ENCODE measurements at places on chromosomes 2 and 18.

GRCh38 chr2:233462202-233462785 is 104.3 kb downstream of the USP40 start:
- no peak for DNase-seq

DNA sequence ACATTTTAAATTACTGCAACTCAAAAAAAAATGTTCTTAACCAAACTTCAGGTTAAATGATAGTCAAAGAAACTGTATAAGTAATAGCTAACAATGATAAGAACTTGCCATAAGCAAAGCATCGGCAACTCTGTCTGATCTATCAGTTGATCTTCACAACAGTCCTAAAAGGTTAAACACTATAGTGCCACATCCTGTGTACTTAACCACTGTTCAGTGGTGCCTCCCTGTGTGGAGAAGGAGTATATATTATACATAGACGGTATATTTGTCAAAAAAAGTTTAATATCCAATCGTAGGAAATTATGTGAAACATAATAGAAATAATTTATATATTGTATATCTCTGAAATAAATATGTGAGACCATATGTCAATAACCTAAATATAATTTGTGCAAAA is 13.0 kb downstream of the DTNA start:
- no peak for DNase-seq

- no peak for DNase-seq
Observed at GRCh38 chr2:8357738-8358518, 323.9 kb upstream of the ID2 start.

DNA sequence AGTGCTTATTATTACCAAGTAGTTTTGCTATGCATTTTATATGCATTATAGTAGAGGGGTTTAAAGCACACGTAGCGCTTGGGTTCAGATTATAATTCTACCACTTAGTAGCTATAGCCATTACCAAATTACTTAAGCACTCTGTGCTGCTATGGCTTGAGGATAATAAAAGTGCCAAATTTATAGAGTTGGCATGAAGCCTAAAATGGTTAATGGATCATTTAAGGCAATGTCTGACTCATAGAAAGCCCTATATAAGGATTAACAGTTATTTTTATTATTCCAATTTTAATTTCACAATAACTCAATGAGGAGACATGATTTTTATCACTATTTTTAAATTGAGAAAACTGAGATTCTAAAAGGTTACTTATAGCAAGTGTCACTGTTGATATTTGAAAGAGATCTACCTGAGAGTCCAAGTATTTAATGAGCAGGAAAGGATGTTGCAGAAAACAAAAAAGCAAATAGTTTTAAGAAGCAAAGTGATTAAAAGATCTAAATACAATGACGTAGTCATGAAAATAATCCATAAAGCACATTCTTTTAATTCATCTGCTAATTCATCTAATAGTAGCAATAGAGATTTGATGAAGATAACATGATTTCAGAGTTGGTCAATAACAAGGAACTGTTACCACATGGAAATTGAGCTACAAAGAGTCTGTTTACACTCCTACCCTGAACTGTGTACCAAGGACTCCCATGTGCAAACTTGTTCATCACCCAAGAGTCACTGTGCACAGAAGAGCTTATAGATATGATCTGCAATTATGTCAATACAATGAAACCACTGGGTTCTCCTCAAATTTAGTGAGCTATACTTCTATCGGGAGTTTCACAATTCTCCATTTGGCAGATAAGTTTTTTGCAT is 78.8 kb upstream of the DTNA start:
- DNase-seq, result no peak

DNA sequence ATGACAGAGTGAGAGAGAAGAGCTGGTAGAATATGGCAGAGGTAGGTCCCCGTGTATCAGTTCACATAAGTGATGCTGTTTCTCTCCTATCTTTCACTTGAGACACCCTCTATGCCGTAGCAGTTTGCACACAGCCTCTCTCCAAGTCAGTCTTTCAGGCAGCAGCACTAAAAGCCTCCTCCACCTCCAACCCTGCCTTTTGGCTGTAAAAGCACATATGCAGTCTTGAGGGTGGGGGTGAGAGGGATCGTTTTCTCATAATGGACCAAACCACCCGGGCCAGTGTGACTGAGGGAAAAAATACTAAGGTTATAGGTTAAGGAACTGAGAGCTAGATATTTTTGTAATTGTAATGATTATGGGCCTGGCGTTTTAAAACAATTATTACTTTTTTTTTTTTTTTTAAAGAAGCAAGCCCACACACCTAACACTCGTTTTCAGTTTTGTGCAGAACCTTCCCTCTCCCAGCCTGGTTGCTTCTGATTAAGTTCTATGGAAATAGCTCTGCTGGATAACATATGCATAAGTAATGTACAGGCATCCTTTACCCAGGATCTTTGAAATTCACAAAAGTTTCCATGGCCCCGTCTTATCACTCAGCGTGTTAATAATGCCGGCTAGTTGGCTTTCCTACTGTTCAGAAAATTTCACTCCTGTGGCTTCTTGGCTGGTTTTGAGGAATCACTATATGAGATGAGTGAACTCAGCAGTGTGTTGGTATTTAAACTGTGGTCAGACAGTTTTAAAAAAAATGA is 112.2 kb upstream of the MEIS1 start:
- DNase-seq, result no peak

DNA sequence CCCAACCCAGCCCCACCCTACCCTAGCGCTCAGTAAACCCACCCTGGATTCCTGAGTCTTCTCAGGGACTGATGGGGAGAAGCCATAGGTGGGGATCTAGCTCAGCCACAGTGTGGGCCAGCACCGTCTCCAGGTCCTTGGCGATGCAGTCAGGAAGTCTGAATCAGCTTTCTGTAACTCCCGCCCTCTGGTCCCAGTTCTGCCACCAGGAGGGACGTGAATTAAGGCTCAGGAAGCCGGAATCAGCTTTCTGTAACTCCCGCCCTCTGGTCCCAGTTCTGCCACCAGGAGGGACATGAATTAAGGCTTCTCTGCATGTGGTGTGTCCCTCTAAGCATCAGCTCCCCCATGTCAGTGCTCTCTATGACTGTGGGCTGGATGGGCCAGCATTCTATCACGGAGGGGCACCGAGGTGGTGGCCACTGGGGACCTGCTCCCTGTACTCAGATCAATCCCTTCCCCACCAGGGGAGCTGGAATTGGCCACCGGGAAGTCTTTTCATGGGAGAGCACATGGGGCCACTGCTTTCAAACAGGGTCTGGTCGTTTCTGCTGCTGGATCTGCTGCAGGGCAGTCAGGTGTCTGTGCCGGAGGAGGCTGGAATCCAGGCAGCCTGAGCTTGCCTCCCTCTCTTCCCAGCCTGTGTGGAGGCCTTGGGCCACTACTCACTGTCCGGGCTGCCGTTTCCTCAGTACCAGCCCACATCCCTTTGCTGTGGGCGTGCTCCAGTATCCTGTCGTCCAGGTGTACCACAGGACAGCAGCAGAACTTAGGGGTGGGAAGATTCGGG is 24.7 kb downstream of the ASB18 start:
- no peak for DNase-seq

DNA sequence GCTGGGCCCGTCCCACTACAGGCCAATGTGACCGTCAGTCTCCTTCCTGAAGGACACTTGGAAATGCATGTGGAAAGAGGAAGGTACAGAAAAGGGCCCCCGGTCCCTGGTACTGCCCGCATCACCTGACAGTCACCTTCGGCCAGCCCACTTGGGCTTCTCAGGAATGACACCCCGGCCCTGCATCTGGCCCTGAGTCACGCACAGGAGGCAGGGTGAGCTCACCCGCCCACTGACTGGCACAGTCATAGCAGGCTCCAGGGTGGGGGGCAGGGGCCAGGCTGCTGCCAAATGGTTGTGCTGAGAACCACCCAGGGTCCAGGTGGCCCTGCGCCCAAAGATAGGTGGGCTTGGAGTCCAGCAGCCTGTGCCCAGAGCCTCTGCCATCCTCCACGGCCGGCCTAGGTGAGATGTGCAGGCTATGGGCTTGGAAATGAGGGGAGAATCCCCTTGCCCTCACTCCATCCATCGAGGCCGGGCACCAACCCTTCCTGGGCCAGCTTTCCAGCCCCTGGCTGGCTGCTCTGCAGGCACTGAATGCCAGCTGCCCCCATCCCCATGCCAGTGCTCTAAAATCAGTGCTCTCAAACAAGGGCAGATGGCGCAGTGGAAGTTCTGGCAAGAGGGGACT is 14.1 kb downstream of the EMX1 start:
- DNase-seq, result no peak

GRCh38 chr2:212905640-212906201 is 245.7 kb downstream of the IKZF2 start:
- no peak for DNase-seq

GRCh38 chr18:46387441-46388131 is 269.4 kb downstream of the LOXHD1 start:
- DNase-seq, result no peak

GRCh38 chr2:51628917-51629316 is 597.0 kb upstream of the NRXN1 start:
- no peak for DNase-seq

GRCh38 chr2:105787376-105788318 is 42.9 kb downstream of the NCK2 start:
- DNase-seq, result no peak

DNA sequence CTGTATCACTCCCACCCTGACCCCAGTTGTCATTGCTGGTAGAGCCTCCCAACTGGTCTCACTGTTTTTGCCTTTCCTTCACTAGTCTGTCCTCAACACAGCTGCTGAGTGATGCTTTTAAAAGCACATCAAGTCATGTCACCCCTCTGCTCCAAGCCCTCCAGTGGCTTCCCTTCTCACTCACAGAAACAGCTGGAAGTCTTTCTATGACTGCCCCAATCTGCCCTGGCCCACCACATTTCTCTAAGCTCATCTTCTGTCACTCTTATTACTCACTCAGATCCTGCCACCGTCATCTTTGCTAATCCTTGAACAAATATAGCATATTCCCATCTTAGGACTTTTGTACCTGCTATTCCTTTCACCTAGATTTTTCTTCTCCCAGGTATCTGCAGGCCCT is 242.6 kb upstream of the RBBP8 start:
- DNase-seq, result no peak

DNA sequence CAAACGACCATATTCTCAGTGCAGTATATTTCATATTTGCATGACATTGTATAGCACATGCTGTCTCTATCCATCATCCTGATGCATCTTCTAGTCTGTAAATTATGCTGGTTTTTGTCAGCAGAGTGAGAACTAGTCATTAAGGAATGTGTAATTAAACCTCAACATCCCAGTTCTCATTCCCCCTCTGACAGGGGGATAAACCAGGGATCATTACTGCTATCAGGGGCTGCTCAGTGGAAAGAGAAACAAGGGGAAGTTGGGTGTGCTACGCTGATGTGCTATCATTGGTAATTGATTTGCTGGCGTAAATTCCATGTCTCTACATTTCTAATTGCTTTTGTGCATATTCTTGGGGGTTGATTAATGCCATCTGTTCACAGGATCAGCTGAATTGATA is 7.7 kb downstream of the CNTNAP5 start:
- DNase-seq, result no peak

- DNase-seq, result no peak
Observed at GRCh38 chr2:160051371-160051800, 11.0 kb downstream of the PLA2R1 start.

DNA sequence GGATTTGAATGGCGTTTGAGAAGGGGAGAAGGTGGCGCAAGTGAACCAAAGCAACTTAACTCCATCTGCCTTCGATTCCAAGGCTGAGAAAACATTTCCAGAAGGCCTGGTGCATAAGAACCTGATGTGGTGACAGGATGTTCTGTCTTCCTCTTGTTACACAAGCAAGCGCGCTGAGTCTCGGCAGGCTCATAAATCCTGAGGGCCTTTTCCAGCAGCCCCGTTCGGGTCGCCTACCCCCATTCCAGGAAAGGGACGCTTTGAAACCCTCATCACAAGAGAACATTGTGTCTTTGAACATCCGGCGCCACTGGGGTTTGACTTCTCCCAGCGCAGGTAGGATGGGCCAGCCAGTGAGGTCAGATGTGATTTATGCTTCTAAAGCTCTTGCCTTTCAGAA is 403.5 kb downstream of the SETBP1 start:
- no peak for DNase-seq

DNA sequence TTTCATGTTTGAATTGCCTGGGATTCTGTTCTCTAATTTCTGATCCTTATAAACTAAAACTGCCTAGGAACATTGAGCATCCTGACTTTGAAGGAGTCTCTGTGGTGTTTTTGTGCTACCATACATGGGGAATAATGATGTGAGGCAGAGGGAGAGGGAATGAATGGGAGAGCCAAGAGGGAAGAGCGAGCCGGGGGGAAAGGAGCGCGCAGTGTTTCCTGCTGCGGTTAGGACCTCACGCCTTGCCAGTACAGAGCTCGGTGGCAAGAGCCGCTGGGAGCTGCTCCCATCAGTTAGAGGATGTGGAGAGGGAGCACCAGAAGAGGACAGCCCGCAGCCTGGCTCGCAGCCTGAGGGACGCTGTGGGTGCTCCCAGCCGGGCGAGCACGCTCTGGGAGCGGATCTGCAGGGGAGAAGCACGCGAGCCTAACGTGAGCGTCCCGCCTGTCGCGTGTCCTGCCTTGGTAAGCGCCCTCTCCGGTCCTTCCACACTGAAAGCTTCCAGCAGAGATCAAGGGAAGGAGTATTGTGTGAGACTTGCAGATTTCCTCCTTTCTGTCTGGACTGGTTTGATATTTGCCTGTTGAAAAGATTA is 114.7 kb downstream of the FAM210A start:
- DNase-seq, result no peak

GRCh38 chr2:200026332-200027230 is 71.2 kb downstream of the MAIP1 start:
- DNase-seq, result no peak

DNA sequence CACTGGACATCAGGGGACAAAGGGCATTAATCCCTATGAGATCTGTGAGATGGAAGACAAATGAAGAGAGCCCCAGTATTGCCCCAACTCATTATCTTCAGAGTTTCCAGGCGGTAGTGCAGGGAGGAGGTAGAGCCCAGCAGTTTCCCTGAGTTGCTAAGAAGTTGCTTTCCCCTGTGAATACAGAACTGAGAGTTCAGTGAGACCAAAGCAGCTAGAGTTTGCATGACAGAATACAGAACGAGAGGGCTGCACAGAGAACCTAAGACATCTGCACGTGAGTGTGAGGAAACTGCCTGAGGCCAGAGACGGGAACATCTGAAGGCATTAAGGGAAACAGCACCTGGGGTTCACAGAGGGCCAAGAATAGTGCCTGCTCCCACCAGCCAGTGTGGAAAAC is 18.1 kb upstream of the PGAP1 start:
- no peak for DNase-seq

GRCh38 chr2:20444101-20444992 is 2.5 kb upstream of the RHOB start:
- peak; percentile 49 for DNase-seq

DNA sequence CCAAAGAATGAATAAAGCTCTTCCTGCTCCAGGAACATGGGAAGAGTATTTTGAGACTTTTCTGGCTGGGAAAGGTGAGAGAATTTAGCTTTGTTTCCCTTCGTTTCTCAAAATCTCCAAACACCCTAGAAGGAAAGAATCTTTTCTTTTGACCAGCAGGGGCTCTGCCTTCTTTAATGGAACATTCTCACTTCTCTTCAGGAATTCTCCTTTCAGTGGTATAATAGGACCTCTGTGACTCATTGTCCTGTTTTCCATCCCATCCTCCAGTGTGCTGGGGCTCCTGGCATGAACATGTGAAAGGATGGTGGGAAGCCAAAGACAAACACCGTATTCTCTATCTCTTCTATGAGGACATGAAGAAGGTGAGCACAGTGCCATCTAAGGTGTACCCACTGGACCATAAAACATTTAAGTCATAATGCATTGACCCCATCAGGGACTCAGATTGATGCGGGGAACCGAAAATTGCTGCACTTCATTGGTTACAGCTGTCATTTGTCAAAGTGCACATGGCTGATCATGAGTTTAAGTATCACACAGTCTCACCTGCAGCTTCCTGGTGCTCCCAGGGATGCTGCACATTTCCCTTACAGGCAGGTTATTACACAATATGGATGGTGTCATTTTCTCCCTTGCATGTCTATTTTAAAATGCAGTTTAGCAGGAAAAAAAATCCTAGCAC is 5.5 kb downstream of the SULT1C4 start:
- DNase-seq, result no peak
